Airway epithelial cell (primary cell): ENCODE measurements at places on chromosomes 3 and 15. TPM values are rescaled to one million over a fixed set of nuclear protein-coding genes. Genes with fewer than 3 reads are reported as not detected.

Gene EPHB3
- total RNA-seq = 12.3 and 23.4 TPM in 2 replicates

Gene KCNMB3
- 0.35 TPM in 1 of 2 replicates, not detected in the other for total RNA-seq

Gene C3orf49
- total RNA-seq = not detected in 2 replicates

Gene SLC6A20
- total RNA-seq = not detected in 2 replicates
